Neural crest cell (in vitro differentiated cells): ENCODE measurements at places on chromosomes 1 and 21. TPM values are rescaled to one million over a fixed set of nuclear protein-coding genes. Genes with fewer than 3 reads are reported as not detected.
A peak's percentile ranks its signal among the peaks of the same experiment; 100 is the strongest.

Gene WNT2B
- total RNA-seq, result 1.3 and 1.5 TPM in 2 replicates

GRCh38 chr1:9449110-9449627 lies 90.1 kb upstream of the SLC25A33 start:
- no peak overlapping the region for H3K27ac ChIP-seq
- H3K36me3 ChIP-seq, result no peaks in the 10 kb centered on the region
- H3K4me3 ChIP-seq, result no peak overlapping the region
- H3K4me1 ChIP-seq, result peaks cover 34% of the 10 kb centered on the region
- no peaks in the 10 kb centered on the region for H3K27me3 ChIP-seq

Gene SIM2
- total RNA-seq, result not detected in 2 replicates

DNA sequence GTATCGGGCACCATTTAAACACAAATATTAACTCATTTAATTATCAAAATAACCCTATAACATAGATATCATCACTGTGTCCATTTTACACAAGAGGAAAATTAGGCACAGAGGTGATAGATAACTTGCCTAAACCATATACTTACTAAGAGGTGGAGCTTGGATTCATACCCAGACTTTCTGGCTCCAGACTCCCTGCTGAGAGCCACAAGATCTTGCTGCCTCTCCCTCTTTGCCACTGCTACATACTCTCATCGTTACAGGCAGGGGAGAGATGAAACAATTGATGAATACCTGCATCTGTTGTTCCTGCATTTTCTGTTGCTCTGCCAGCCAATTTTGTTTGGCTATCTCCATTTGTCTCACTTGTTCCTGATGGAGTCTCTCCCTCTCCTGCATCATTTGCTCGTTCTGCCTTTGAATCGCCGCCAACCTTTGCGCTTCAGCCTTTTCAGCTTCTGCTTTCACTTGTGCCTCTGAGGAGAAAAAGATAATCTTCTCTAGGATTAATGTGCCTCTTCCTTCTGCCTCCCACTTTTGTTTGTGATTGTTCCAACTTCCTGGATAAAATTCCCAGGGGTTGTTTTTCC lies 10.6 kb downstream of the GBP5 start:
- no peak for DNase-seq
- H3K27me3 ChIP-seq, result peaks cover 6% of the 10 kb centered on the region
- H3K27ac ChIP-seq, result no peak overlapping the region
- H3K4me3 ChIP-seq, result no peak overlapping the region
- no peaks in the 10 kb centered on the region for H3K4me1 ChIP-seq

Gene DNAJC28
- 2.4 and 2.7 TPM in 2 replicates for total RNA-seq

DNA sequence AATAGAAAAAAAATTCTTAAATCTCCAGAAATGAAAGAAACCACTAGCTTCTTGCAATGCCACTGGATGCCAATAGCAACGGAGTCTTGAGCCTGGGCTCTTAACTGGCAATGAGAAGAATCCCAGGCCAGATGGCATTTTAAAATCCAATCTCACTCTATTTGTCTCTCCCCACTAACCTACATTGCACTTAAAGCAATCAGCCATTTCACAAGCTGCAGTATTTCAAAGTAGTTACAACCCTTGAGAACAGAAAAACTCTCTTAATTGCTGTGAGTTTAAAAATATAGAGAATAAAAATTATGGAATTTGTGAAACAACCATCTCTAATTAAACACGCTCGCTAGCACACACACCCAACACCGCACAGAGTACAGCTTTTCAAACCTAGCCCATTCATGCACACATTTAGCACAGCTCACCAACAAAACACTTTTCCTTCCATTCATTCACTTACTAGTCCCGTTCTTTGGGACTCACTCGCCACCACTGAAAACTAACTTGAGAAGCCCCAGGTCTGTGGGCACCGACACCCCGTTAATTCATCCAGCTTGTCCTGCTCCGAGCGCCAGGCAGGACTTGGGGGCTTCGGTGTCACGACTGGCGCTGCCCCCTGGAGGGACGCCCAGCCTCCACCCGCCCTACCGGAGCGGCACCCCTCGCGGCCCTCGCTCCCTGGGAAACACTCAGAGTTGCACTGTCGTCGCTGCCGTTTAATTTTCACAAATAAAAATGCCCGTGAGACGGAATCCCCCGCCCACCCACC lies 1.0 kb downstream of the DDAH1 start:
- H3K27ac ChIP-seq, result peak overlapping the region; percentile 21
- H3K4me3 ChIP-seq, result peak overlapping the region; percentile 76
- H3K4me1 ChIP-seq, result peaks cover 24% of the 10 kb centered on the region
- no peaks in the 10 kb centered on the region for H3K36me3 ChIP-seq
- DNase-seq, result no peak

Gene SIK1
- 1.7 and 1.8 TPM in 2 replicates for total RNA-seq

DNA sequence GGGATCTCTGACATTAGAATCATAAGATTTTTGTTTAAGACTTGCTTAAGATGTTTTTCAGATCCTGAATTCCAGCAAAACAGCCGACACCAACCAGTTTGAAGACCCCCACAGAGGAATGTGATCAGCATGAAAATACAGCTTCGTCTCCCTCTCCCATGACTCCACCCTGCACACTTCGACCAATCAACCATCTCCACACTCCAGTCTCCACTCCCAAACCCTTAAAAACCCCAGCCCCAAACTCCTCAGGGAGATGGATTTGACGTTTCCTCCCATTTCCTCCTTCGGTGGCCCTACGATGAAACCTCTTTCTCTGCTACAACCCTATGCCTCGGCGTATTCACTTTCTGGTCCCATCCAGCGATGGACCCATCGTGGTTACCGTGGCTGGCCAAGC lies 30.1 kb upstream of the KIF26B start:
- DNase-seq, result no peak
- peaks cover 4% of the 10 kb centered on the region for H3K4me1 ChIP-seq
- no peak overlapping the region for H3K27ac ChIP-seq
- H3K27me3 ChIP-seq, result no peaks in the 10 kb centered on the region
- H3K4me3 ChIP-seq, result no peak overlapping the region

- no peak for DNase-seq
- peaks cover 98% of the 10 kb centered on the region for H3K27me3 ChIP-seq
- H3K4me1 ChIP-seq, result peaks cover 16% of the 10 kb centered on the region
- no peak overlapping the region for H3K4me3 ChIP-seq
Observed at GRCh38 chr1:156439036-156439776, 61.4 kb downstream of the MEF2D start.

DNA sequence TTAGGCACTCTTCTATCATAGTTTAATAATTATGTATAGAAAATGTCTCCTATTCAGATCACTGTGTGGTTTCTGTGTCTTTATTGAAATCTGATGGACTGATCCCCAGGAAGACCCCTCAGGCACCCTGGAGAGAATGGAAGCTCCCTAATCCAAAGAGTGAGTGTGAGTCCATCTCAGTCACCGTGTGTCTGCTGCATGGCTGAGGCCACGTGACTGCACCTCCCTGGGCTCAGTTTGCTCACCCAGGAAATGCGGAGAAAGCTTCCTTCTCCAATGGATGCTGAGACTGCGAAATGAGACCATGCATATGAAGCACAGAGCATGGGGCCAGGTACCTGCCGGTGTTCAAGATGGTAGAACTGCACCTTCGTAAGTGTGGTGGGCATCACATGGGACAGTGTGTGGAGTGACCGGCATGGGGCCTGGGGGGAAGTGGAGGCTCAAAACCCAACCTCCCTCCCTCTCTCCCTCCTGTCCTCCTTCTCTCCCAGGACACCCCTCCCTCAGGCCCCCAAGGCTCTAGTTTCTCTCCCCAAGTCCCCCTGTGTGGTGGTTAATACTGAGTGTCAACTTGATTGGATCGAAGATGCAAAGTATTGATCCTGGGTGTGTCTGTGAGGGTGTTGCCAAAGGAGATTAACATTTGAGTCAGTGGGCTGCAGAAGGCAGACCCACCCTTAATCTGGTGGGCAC lies 557.5 kb downstream of the PTPRU start:
- H3K4me1 ChIP-seq, result peaks cover 4% of the 10 kb centered on the region
- no peak overlapping the region for H3K27ac ChIP-seq
- H3K27me3 ChIP-seq, result peaks cover 15% of the 10 kb centered on the region
- DNase-seq, result no peak
- no peak overlapping the region for H3K4me3 ChIP-seq

GRCh38 chr1:235669277-235669676 lies 19.7 kb upstream of the GNG4 start:
- no peak for DNase-seq
- H3K27ac ChIP-seq, result no peak overlapping the region
- H3K27me3 ChIP-seq, result no peaks in the 10 kb centered on the region
- peaks cover 24% of the 10 kb centered on the region for H3K36me3 ChIP-seq

Gene CELA3A
- total RNA-seq, result not detected in 2 replicates
